Astrocyte of the spinal cord (primary cell): ENCODE measurements at places on chromosomes 12 and 14.

DNA sequence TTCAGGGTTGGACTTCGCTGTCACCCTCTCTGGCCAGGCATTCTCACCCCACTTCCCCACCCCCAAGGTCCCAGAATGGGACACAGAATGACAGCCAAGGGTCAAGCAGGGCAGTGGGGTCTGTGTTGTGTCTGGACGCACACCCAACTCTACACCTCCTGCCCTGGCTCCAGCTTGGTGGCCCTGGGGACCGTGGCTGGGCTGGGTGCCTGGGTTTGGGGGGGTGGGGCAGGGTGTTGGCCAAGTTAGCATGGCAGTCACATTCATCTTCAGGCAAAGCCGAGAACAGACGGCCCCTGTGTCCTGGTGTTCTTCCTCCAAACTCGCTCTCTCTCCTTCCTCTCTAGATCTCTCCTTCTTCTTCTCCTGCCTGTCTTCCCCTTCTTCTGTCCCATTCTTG lies 5.6 kb downstream of the LRP1 start:
- DNase-seq, result no peak

DNA sequence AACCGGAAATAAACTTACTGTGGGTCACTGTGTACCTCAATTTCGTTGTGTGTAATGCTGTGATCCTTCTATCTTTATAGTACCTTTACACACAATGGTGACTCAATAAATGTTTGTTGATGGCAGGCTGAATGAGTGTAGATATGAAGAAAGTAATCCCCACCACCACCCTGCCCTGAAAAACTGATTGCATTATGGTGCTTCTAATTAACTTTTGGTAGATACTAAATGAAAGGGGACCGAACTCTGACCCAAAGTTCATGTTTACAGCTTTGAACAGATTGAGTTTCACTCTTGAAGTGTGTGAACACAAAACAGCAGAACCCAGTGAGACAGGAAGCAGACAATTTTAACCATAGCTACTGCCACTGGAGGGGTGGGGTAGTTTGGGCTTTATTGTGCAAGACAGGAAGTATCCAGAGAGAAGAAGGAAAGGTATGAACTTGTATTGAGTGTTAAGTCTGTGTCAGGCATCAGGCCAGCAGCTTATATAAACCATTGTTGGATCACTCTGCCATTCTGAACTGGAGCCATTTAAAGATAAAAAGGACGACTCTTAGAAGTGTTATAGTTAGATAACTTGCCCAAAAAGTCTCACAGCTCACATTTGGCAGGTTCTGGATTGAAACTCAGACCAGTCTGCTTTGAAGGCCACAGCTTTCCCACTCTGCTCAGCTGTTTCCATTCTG lies 197.0 kb upstream of the AMIGO2 start:
- DNase-seq, result peak; percentile 49

GRCh38 chr12:46266869-46267574 lies 1.8 kb downstream of the SLC38A1 start:
- DNase-seq, result peak; percentile 68

DNA sequence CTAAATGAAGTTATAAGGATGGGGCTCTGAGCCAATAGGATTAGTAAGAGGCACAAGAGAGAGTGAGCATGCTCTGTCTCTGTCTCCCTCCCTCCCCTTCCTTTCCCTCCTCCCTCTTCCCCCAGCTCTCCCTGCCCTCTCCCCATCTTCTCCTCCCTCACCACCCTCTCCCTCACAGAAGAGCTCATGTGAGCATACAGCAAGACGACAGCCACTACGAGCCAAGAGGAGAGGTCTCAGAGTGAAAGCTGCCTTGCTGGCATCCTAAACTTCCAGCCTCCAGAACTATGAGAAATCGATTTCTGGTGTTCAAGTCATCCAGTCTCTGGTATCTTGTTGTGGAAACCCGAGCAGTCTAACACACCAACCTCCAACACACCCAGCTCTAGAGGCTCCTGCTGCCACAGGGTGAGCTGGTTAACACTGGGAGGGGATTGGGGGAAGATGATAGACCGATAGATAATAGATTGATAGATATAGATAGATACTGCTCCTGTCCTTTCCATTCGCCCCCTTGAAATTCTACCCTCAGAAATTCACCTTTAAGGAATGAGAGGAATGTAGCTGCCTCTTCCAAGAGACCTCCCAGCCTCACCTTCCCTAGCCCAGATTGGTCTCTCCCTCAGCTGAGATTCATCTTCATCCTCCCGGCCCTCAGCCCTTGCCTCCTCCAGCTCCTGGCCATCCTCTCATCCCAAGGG lies 25.8 kb upstream of the ACTN1 start:
- peak; percentile 23 for DNase-seq

GRCh38 chr14:99615497-99616157 lies 11.6 kb upstream of the CCDC85C start:
- DNase-seq, result peak; percentile 18

DNA sequence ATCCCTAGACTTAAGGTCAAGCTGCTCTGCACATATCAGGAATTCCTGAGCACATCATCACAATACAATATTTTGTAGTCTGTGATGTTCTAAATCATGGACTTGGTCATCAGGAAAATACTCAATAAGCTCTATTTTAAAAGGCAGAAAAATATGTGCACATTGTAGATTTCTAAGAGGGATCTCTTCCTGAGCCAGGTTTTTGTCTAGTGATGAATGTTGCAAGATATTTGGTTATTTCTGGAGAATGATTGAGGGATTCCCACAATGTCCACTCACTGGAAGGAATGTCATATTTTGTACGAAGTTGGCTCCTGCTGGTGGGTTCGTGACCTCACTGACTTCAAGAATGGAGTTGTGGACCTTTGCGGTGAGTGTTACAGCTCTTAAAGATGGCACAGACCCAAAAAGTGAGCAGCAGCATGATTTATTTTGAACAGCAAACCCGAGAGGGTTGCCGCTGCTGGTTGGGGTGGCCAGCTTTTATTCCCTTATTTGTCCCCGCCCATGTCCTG lies 300.9 kb upstream of the DCN start:
- peak; percentile 59 for DNase-seq

DNA sequence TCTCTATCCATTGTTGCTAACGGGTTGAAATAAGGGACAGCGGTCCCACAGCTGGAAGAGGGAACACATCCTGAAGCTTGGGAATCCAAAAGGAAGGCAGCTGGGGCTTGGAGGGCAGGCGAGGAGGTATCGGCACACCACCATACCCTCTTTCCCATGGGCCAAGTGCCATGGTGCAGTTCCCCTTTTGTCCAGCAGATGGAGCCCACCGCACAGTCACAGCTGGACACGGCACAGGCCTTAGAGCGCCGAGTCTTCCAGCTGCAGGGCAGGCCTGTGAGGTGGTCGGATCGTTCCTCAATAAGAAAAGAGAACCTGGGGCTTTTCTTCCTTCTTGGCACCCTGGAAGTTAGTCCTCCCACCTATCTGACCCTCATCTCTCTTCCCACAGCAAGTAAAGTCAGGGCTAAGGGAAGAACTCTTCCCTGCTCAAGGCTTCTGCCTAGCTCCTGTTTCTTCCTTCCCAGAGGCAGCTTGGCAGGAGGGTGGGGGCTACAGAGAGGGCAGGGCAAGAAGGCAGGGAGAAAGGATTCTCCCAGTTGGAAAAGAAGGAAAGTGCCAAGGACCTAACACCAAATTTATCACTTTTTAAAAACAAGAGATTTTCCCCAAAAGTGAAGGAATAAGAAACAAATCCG lies 8.6 kb downstream of the PPP1R1A start:
- DNase-seq, result peak; percentile 63

DNA sequence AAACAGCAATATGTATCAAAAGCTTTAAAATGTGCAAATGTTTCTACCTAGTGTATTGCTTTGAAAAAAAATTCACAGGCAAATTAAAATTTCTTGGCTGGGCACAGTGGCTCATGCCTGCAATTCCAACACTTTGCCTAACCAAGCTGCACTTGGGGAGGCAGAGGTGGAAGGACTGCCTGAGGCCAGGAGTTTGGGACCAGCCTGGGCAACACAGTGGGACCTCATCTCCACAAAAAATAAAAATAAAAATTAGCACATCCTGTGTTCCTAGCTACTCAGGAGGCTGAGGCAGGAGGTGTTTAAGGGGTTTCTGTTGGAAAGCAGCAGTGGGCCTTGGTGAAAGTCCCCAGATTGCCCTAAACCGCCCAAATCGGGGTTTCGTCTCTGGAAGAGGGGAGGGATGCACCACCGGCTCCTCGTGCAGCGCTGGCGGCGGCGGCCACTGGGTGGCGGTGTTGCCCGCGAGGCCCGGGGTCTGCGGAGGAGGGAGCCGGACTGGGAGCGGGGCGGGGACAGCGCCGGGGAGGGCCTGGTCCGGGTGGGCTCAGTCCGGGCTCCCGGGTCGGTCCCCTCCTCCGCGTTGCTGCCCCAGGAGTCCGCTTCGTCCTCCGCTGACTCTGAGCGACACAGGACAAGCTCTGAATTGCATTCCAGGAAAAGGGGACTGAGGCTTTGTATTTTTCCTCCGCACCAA lies 265.6 kb downstream of the AACS start:
- peak; percentile 34 for DNase-seq

- peak; percentile 88 for DNase-seq
Observed at GRCh38 chr14:77301103-77301502, 19.6 kb downstream of the POMT2 start.

DNA sequence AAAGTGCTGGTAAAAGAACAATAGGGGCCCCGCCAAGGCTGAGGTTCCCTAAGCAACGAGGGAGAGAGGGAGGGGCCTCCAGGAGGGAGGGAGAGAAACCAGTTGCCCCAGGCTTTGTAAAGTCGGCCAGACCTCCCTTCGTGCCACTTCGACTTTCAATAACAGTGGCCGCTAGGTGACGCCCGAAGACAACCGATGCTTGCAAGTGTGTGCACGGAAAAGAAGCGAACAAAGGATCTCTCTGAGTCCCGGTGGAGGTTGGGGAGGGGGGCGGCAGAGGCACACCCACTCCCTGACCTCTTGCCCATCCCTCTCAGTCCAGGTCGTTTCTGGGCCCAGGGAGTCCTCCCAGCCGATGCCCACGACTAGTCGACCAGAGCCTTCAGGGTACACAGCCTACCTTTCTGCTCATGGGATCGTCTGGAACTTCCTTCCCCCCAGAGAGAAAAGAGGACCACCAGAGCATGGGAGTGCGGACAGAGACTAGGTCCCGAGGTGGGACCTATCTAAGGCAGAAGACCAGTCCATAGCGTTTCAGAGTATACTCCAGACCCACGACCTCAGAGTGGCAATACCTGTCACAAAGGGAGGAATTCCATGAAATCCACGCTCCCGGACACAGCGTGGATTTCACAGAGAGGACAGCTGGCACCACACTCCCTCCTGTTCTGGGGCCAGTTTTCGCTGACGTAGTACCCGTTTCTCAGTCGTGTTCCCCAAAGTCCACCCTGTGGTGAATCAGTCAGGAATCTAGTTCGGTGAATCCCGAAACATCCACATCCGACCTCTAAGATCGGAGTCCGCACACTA lies 262.7 kb upstream of the ALG10B start:
- no peak for DNase-seq

DNA sequence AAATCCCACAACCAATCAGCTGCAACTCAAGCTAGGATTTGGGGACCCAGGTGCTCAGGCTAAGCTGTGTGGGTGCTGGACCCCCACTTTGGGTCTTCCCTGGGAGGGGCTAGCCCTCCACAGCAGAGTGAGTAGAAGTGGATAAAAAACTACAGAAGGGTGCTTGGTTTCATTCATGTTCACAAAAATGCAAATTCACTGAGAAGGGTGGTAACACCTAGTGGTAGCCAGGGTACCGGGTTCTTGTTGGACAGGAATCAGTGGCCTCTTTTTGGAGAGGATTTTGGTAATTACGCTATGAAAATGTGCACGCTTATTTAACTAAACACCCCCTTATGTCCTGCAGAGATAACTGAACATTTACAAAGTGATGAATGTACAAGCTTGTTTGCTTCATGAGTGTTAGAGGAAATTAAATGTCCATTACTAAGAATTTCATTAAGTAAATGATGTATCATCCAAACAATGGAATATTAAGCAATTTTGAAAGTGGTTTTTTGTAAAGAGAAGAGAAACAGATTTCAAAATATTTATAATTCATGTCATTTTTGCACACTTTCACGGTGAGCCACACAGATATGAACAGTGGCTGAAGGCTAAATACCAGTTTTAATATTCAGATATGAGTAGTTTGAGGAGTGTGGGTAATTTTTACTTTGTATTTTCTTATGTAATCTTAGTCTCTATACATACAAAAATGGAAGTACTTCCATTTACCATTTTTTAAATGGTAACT lies 78.3 kb downstream of the DDX51 start:
- DNase-seq, result no peak

DNA sequence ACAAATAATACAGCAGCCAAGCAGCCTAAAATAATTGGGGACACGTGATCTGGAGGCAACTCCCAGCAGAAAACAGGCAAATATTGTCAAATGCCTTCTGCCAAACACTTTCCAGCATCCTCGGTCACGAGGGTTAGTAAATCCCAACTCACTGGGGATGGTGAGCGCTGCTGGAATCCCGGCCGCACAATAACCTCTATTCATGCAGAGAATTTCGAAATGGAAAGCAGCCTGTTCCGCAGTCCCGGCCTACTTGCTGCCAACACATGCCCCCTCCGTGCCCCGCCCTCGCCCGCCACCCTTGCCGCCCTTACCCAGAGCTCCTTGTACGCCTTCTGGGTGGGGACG lies 62.2 kb downstream of the RFX4 start:
- peak; percentile 28 for DNase-seq

GRCh38 chr12:3416159-3416558 lies 74.8 kb upstream of the PRMT8 start:
- DNase-seq, result no peak

DNA sequence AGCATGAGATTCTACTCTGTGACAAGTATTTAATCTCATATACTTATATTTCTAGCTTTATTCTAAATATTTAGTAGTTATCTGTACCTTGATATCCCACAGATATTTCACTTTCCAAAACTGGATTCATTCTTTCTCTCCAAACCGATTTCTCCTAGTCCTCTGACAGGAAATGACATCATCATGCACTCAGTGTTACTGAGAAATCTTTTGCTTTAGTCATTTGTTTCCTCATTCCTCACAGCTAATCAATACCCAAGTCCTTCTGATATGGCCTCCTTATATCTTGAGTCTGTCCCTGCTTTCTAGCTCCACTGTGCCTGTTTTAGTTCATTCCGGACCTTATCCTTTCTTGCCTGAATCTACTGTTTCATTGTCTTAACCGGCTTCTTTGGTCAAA lies 39.4 kb upstream of the E2F7 start:
- DNase-seq, result no peak

DNA sequence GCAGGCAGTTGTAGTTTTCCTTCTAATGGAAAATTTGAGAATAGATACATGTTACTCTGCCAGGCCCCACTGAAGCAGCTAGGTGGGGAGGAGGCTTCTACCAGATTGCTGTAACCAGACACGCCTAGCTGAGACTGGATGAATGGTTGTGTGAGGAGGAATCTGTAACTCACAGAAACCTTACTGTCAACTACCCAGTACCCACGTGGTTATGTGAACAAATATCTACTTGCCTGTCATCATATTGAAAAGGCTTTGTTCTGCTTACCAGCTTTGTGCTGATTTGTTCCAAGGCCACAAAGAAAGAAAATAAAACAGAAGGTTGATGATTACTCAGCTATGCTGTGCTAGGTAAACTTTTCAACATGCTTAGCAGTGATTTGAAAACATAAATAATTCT lies 167.2 kb downstream of the CAPZA3 start:
- no peak for DNase-seq

DNA sequence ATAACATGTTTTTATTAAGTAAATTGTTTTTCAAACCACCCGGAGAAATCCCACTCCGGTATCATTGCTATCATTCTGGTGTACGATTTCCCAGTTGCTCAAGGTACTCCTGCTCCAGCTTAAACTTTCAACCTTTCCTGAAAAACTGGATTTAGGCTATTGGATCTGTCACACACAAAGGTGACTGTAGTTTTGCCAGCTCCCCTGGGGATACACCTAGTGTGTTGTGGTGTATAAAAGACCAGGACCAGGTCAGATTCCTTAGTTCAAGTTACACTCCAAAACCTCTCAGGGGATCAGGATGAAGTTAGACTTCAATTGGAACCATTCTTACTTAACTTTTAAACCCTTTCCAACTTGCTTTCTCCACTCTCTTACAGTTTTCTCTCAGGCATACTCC lies 303.9 kb downstream of the NOVA1 start:
- DNase-seq, result no peak
